ENCODE measurements at places on chromosomes 12 and 14.

- H3K27me3 ChIP-seq, result no peaks in the 10 kb centered on the region
- H3K36me3 ChIP-seq, result no peaks in the 10 kb centered on the region
- peak; percentile 81 for DNase-seq
- H3K4me3 ChIP-seq, result peak overlapping the region; percentile 43
- H3K27ac ChIP-seq, result peak overlapping the region; percentile 99
Measured at GRCh38 chr12:54352891-54353874, 11.1 kb downstream of the GPR84 start.

- H3K27ac ChIP-seq, result no peak overlapping the region
- no peak for DNase-seq
- H3K4me1 ChIP-seq, result no peaks in the 10 kb centered on the region
Measured at GRCh38 chr14:86430853-86431252, 900.9 kb downstream of the FLRT2 start.

DNA sequence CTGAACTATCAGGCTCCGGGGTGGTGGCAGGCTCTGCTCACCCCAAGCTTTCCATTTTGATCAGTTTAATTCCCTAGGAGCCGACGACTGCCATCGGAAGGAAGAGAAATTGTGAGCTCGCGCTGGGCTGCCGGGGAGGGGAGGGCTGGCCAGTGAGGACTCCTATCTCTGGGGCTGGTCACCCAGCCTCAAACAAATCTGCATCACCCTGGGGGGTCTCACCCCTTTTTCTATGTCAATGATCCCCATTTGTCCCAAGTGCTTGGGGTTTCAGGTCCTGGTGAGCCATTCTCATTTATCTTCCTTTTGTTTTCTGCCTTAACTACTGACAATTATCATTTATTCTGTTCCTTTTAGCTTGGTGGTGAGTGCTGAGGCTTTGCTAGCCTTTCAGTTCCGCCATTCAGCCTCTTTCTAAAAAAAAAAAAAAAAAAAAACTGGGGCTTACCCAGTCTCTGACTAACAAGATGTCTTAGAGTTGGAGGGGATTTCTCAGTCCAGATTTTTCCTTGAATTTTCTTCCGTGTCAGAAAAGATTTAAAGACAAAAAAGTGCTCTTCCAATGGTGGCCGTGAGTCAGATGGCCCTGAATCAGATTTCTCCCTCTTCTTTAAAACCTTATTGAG is 22.8 kb upstream of the USP44 start:
- H3K27ac ChIP-seq, result peak overlapping the region; percentile 49
- peak overlapping the region; percentile 31 for H3K4me3 ChIP-seq
- H3K27me3 ChIP-seq, result no peaks in the 10 kb centered on the region
- peaks cover 14% of the 10 kb centered on the region for H3K4me1 ChIP-seq

GRCh38 chr12:41801261-41801660 is 343.4 kb downstream of the GXYLT1 start:
- H3K27me3 ChIP-seq, result no peaks in the 10 kb centered on the region
- no peak for DNase-seq
- no peak overlapping the region for H3K4me3 ChIP-seq
- H3K36me3 ChIP-seq, result no peaks in the 10 kb centered on the region

GRCh38 chr12:2335916-2336315 is 283.1 kb downstream of the CACNA1C start:
- no peaks in the 10 kb centered on the region for H3K27me3 ChIP-seq
- peaks cover 10% of the 10 kb centered on the region for H3K4me1 ChIP-seq
- no peak overlapping the region for H3K4me3 ChIP-seq
- no peaks in the 10 kb centered on the region for H3K36me3 ChIP-seq

GRCh38 chr14:103138301-103139131 is 15.3 kb downstream of the TNFAIP2 start:
- H3K27me3 ChIP-seq, result peaks cover 24% of the 10 kb centered on the region
- H3K27ac ChIP-seq, result no peak overlapping the region
- peaks cover 11% of the 10 kb centered on the region for H3K4me1 ChIP-seq
- H3K4me3 ChIP-seq, result peak overlapping the region; percentile 36

GRCh38 chr14:59534361-59534987 is 42.1 kb downstream of the CCDC175 start:
- no peak overlapping the region for H3K27ac ChIP-seq
- H3K4me3 ChIP-seq, result no peak overlapping the region
- H3K4me1 ChIP-seq, result peaks cover 2% of the 10 kb centered on the region
- H3K27me3 ChIP-seq, result no peaks in the 10 kb centered on the region
- no peak for DNase-seq

DNA sequence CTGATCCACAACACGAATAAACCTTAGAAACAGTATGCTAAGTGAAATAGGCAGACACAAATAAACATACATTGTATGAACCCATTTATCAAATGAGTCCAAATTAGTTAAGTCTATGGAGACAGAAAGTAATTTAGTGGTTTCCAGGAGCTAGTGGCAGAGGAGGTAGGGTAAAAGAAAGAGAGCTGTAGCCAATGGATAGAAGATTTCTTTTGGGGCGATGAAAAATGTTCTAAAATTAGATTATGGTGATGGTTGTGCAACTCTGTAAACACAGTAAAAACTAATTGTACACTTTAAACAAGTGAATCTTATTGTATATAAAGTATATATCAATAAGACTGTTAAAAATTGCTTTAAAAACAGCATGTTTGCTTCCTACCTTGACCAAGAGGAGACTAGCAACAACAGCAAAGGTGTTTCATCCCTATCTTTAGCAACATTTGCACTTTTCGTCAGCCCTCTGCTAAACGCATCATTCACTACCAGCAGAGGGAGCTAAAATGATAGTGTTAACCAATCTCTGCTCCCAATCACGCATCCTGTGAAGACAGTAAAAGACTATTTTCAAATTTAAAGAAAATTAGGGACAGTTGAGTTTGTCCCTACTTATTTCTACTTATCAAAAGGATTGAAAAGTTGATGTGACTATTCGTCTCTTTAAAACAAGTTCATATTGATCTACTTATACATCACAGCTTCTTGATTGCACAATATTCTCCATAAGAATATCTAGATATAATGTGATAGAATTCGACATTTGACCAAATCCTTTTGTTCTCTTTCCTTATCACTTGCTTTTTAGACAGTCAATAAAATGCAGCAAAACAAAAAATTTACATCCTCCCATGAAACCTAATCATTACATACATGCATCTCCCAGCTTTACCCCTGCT is 24.0 kb upstream of the LGR5 start:
- no peak overlapping the region for H3K27ac ChIP-seq
- peak; percentile 82 for DNase-seq
- no peak overlapping the region for H3K4me3 ChIP-seq
- no peaks in the 10 kb centered on the region for H3K4me1 ChIP-seq
- H3K27me3 ChIP-seq, result no peaks in the 10 kb centered on the region
- no peaks in the 10 kb centered on the region for H3K36me3 ChIP-seq

- H3K4me3 ChIP-seq, result peak overlapping the region; percentile 55
- peak; percentile 85 for DNase-seq
- H3K36me3 ChIP-seq, result no peaks in the 10 kb centered on the region
- H3K27ac ChIP-seq, result no peak overlapping the region
Measured at GRCh38 chr14:90060312-90060964, 1.4 kb upstream of the KCNK13 start.

DNA sequence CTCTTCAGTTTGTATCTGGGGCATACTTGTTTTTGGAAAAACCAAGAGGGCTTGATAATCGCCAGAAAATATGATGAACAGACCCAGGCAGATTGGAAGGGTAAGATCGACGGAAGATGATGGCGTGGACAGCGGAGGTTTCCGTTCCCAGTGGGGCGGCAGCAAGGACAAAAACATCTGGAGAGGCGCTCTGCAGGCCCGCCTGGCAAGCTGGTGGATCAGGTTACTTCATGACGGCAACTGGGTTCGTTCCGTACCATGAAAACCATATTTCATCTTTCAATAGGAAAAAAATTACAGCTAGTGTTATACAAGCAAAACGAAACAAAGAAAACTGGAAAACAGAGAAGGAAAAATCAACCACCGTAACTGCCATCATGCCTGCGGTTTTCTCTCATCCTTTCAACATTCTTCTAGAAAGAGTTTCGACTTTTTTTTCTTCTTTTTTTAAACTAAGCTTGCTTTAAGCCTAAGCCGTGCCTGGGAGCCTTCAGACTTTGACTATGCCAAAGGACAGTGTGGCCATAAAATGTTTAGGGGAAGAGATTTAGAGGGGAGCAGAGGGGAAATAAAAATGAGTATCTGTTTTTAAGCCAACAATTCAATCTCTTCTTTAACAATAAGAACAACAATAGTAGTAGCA is 210.5 kb downstream of the FOXN3 start:
- H3K36me3 ChIP-seq, result no peaks in the 10 kb centered on the region
- no peak overlapping the region for H3K27ac ChIP-seq
- H3K4me1 ChIP-seq, result peaks cover 35% of the 10 kb centered on the region
- DNase-seq, result no peak
- H3K4me3 ChIP-seq, result no peak overlapping the region
- no peaks in the 10 kb centered on the region for H3K27me3 ChIP-seq

DNA sequence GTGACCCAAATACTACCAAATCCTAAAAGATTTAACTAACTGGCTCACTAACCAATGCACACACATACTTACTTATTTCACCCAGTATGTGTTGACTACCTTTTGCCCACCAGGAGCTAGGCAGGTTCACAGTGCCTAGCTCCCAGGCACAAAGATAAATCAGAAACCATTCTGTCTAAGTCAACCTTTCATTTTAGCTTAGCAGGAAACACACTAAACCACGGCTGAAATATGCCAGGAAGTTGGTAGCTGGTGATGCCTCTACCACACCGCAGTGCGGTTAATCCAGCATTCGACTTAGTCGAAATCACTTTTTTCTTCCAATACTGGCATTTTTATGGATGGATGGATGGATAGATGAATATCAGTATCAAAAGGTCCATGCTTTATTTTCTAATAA is 597.7 kb downstream of the DIO2 start:
- DNase-seq, result no peak
- no peak overlapping the region for H3K27ac ChIP-seq
- H3K4me1 ChIP-seq, result no peaks in the 10 kb centered on the region
- no peak overlapping the region for H3K4me3 ChIP-seq
- H3K27me3 ChIP-seq, result no peaks in the 10 kb centered on the region

GRCh38 chr12:25972783-25973182 is 14.3 kb downstream of the RASSF8 start:
- H3K27ac ChIP-seq, result no peak overlapping the region
- no peak overlapping the region for H3K4me3 ChIP-seq
- no peak for DNase-seq
- peaks cover 71% of the 10 kb centered on the region for H3K4me1 ChIP-seq
- H3K27me3 ChIP-seq, result no peaks in the 10 kb centered on the region

DNA sequence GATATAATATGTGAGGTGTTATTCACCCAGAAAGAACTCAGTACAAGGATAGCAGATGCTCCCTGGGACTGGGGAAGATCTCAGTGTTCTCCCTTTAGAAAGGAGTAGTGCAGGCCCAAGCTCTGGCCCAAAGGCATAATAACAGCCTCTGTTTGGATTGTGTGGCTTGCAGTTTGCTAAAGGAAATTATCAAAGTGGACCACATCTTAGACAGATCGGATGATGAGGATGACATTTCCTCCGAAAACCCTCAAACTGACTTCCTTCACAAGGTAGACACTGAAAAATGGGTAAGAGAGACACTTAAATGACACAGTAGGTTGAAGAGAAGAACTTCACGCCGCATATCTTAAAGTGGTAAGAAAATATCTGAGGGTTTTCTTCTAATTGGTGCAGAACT is 26.1 kb downstream of the SMCO2 start:
- no peak for DNase-seq
- H3K36me3 ChIP-seq, result no peaks in the 10 kb centered on the region
- no peaks in the 10 kb centered on the region for H3K27me3 ChIP-seq
- no peak overlapping the region for H3K27ac ChIP-seq
- no peaks in the 10 kb centered on the region for H3K4me1 ChIP-seq

DNA sequence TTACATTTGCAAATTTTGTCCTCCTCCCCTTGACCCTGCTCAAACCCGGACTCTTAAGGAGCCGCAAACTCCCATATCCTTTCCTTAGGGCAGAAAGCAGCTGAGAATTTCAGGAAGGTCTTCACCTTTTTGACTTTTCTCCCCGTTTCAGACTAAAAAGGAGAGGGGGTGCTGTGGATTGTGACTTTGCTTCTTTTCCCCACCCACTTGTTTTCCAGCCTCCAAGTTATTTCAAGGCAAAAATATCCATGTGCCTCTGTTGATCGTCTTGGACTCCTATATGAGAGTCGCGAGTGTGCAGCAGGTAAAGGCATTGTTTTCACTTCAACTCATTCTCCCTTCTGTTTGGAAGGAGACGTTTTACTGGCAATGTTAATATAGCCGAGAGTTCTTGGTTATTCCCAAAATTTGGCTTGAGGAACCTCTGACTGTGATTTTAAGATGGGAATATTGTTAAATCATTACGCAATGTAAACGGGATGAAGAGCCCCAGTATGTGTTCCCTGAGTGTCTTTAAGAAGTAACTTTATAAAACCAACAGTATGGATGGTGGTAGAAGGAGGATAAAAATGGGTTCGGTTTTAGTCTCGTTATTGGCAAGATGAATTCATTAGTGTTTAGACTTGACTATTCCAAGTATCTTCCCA is 663 bp downstream of the LRRK2 start:
- H3K27me3 ChIP-seq, result peaks cover 54% of the 10 kb centered on the region
- H3K4me3 ChIP-seq, result peak overlapping the region; percentile 67
- H3K27ac ChIP-seq, result no peak overlapping the region
- DNase-seq, result no peak
- H3K36me3 ChIP-seq, result no peaks in the 10 kb centered on the region
- H3K4me1 ChIP-seq, result no peaks in the 10 kb centered on the region

DNA sequence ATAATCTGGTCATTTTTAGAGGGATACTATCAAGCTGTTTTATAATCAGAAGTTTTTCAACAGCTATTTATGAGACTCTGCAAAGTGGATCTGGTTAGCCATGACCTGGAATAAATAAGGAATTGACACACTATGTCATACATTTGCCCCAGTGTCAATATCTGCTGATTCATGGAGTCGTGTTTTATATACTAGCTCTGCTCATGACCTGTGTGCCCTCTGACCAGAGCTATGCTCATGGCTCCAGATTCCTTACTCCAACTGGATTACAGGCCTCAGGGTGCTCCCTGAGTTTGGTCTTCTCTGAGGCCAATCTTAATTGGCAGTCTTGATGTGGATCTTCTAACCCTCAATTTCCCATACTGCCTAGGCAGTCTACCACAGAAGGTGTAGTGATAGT is 141.1 kb downstream of the FOXA1 start:
- H3K27me3 ChIP-seq, result no peaks in the 10 kb centered on the region
- H3K36me3 ChIP-seq, result no peaks in the 10 kb centered on the region
- no peak for DNase-seq
- no peak overlapping the region for H3K4me3 ChIP-seq
- no peaks in the 10 kb centered on the region for H3K4me1 ChIP-seq

- peak; percentile 98 for DNase-seq
- H3K36me3 ChIP-seq, result no peaks in the 10 kb centered on the region
- H3K27me3 ChIP-seq, result no peaks in the 10 kb centered on the region
- H3K4me3 ChIP-seq, result peak overlapping the region; percentile 80
- peak overlapping the region; percentile 98 for H3K27ac ChIP-seq
- H3K4me1 ChIP-seq, result peaks cover 17% of the 10 kb centered on the region
Measured at GRCh38 chr14:32076278-32077080, 625 bp upstream of the ARHGAP5 start.

- H3K36me3 ChIP-seq, result no peaks in the 10 kb centered on the region
- H3K27me3 ChIP-seq, result no peaks in the 10 kb centered on the region
- H3K27ac ChIP-seq, result no peak overlapping the region
- no peaks in the 10 kb centered on the region for H3K4me1 ChIP-seq
Measured at GRCh38 chr14:84535976-84536375, 994.0 kb upstream of the FLRT2 start.
